ENCODE measurements at places on chromosomes 2 and 18.

DNA sequence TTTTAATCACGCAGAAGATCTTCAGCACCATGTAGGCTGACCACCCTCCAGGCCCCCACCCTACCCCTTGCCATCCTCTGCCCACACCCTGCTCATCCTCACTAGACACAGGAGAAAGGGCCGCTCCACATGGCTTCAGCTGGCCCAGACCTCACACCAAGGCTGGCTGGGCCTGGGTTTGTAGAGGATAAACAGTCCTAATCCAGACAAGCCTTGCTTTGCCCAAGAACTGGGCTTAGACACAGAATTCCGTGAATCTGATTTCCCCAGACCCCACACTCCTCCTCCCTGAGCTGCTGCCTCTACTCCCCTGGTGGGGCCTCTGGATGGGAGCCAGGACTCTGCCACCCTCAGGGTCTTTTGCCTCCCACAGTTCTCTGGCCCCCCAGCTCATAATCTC is 185.3 kb downstream of the CYP26B1 start:
- DNase-seq = no peak

GRCh38 chr2:24110660-24111303 is 12.4 kb downstream of the PFN4 start:
- DNase-seq = no peak

- DNase-seq = peak; percentile 14
Measured at GRCh38 chr2:163345795-163346573, 389.8 kb downstream of the FIGN start.

GRCh38 chr18:77199707-77200106 is 49.9 kb upstream of the GALR1 start:
- no peak for DNase-seq

- no peak for DNase-seq
Measured at GRCh38 chr2:88179228-88179679, 9.1 kb downstream of the THNSL2 start.

DNA sequence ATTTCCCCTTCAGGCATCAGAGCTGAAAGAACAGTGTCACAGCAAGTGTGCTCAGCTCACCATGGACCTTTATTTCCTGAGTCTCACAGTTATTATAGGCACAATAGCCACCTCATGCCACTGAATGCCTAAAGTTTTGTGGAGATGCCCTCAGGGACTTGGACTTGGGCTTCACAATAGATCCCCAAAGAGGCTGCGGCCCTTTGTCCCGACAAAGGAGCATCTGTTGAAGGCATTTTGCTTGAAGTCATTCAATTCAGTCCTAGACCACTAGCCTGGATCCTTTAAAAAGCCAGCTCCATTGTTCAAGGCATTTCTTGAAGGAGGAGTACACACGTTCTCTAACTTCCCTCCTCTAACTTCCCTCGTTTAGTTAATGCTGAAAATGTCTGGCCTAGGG is 125.4 kb downstream of the DCC start:
- no peak for DNase-seq

GRCh38 chr2:11907190-11907589 is 160.8 kb downstream of the LPIN1 start:
- DNase-seq = no peak

DNA sequence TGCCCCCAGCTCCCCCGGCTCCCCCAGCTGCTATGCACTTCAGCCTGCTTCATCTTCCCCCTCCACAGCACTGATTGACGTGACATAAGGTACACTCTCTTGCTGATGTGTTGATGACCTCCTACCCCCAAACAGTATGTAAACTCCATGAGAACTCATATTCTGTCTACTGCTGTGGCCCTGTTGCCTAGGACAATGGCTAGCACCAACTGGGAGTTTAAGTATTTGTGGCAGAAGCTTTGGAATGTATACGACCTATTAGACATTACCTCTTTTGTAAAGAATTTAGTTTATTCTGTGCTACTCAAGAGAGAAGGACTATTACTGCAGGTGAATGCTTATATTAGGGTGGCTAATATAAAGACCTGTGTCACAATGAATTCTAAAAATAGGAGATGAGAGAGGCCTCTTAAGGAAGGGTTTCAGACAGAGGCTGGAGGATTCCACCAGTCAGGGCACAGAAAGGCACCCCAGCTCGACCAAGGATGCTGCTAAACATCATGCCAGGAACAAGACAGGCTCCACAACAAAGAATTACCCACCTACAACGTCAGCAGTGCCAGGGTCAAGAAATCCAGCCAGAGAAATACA is 60.6 kb downstream of the CABYR start:
- DNase-seq = no peak

- DNase-seq = no peak
Measured at GRCh38 chr2:64967601-64968000, 21.6 kb upstream of the SLC1A4 start.

DNA sequence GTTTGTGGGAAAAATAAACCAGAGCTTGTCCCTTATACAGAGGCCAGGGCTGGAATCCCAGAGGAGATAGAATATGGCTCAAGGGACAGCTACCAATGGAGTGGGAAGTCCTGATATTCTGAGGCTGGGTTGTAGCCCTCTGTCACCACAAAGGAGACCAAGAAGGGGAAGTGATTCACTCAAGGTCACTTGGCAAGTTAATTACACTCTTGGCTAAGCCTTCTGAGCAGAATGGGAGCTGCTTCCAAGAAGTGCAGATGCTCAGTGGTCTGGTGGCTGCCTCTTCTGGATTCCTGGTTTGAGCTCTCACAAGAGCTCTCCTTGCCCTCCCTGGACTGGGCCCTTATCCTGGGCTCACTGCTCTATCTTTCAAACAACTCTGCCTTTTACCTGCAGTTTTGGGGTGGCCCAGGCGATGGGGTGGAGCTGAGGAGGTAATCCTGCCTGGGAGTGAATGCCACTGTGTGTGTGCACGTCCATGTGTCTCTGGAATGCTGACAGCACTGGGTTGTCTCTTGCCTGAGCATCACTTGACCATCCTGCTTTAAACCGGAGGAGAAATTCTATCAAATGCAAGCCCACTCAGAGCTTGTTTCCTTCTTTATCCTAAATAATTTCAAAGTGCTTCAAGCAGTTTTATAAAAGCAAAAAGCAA is 168.2 kb downstream of the KCNS3 start:
- DNase-seq = no peak

DNA sequence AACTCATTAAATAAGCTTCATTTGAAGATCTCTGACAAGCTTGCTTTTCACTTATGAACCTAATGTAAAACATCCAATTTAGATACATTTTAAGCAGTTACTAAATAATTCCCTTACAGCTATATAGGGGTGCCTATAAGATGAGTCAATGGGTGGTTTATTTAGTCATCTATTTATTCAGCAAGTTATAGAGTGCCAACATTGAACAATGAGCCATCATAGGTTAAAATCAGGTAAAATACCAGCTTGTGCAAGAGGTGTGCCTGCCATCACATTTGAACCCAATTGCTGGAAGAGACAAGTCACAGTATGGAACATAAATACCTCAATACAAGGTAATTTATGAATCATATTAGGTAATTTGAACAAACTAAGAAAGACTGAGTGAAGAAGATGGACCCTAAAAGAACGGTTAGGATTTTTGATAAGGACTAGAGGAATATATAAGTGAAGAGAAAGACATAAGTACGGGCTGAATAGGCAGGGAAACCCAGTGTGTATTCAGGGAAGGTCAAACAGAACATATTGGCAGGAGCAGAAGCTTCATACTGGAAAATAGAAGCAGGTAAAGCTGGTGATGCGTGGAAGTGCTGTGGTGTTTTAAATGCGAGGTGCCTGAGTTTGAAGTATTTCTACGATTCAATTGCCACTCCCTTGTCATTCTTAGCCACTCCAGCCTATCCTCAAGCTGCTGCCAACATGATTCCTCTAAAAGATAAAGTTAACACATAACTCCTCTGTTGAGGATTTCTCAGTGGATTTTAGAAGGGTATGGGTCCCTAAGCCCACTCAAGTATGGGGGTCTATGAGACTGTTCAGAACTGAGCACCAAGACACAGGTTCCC is 18.9 kb upstream of the STAT4 start:
- DNase-seq = no peak

DNA sequence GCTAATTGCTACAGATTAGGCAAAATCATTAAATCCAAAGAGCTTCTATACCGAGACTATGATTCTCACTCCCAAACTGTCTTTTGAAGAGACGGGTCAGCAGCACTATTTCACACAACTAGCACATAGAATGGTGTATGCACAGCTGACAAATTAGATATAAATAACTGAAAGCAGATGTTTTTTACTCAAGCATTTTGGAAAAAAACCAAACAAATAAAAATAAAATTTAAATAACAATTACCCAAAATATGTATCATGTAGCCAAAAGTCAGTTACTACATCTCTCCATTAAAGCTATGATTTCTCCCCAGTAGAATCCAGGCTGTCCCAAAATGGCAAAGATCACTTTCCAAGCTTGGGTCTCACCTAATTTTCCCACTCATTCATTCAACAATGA is 107.9 kb downstream of the TMEM163 start:
- no peak for DNase-seq

DNA sequence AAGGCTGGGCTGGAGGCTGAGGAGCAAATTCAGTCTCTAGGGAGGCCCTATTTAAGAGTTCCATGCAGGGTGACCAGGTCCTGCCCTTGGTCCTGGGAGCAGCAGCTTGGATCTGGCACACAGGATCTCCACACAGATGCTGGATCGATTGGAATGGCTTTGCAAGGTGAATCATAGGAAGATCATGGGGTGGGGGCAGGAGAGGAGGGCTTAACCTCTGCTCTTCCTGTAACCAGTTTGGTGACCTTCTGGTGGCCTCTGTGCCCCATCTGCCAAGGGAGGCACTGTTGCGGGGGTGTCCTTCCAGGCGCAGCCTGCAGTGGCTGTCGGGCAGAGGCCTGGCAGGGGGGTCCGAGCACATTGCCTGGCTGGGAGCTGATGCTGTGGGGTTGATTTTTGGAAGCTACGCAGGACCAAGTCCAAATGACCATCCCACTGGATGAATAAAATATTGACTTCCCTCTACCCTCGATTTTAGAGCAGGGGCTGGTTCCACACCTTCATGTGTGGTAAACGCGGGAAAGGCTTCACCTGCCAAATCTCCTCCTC is 79.7 kb downstream of the EDAR start:
- DNase-seq = no peak

- DNase-seq = peak; percentile 49
Measured at GRCh38 chr2:20015482-20016083, 3.1 kb upstream of the MATN3 start.

DNA sequence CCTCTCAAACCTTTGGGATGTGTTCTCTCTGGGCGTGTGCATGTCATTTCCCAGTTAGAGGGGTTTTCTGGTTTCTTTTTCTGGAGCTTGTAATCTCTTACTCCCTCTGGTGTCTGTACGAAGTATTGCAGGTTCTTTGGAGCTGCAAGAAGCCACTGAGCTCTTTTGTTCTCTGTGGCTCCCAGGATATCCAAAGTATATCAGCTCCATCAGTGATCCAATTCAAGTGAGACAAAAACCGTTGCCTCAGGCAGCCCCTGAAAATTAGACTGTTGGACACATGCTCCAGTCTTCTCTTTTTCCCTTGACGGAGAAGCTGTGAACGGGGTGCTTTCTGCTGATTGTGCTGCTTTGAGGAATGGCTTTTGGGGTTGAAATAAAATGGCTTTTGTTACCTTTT is 59.0 kb upstream of the LDLRAD4 start:
- DNase-seq = no peak

GRCh38 chr2:144682248-144682647 is 162.3 kb upstream of the ZEB2 start:
- no peak for DNase-seq

GRCh38 chr18:23306822-23307221 is 146.3 kb upstream of the RIOK3 start:
- DNase-seq = no peak

- DNase-seq = no peak
Measured at GRCh38 chr18:424071-424661, 76.3 kb downstream of the COLEC12 start.

DNA sequence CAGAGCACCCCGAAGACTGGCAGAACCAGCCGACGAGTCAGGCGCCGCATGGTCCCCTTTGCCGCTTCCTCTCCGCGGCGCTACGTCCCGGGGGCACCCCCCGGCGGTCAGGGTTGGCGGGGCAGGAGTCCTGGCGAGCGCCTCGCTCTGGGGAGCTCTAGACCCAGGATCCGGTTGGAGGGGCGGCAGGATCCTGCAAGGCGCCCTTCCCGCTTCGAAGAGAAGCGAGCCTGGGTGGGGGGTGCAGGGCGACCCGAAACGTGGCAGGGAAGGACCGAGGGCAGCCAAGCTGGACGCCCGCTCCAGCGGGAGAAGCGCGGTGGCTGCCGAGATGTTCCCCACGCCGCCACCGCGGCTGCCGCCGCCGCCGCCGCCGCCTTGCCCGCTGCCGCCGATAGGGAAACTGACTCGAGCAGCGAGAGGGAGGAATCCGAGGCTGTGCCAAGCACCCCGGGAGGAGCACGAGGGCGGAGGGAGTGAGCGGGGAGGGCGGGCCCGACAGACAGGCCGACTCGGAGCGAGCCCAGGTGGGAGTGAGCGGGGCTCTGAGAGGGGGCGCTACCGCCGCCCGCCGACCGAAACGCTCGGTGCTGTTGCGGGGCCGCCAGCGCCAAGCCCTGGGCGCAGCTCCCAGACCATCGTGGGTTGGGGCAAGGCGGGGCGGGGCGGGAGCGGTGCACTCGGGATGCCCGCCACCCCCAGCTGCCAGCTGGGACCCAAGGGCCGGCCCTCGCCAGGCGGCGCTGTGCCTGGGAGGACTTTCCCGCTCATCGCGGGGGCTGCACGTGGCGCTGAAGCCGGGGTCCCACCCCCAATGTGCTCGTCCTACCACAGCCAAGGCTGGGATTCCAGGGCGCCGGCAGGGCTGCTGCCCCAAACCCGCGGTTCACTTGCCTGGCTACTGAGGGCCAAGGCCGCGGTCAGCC is at the start of gene GALNT14:
TSS of gene GALNT14 (minus strand) at position 404 of the 926 bp plus-strand sequence. CDS start at position 50, 354 bp downstream.
- peak; percentile 35 for DNase-seq

- DNase-seq = no peak
Measured at GRCh38 chr18:72867746-72868584, at the start of gene NETO1. Gene NETO1, minus strand, starts transcription at chr18:72867987. Its CDS starts 696 bp downstream, at chr18:72867291.

DNA sequence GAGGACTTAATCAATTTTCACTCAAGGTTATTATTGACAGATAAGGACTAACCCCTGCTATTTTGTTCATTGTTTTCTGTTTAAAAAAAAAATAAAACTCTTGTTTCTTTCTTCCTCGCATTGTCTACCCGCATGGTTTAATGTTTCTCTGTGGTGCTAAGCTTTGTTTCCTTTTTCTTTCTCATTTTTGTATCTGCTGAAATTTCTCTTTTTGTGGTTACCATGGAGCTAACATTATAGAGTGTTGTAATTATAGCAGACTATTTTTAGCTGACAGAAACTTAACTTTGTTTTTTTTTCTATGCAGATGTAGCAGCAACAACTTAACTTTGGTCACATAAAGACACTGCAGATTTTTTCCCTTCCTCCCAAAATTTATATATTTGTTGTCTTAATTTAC is 43.1 kb upstream of the CHN1 start:
- no peak for DNase-seq
